CD8-positive, alpha-beta T cell (primary cell): ENCODE measurements at places on chromosomes 11 and 22.

DNA sequence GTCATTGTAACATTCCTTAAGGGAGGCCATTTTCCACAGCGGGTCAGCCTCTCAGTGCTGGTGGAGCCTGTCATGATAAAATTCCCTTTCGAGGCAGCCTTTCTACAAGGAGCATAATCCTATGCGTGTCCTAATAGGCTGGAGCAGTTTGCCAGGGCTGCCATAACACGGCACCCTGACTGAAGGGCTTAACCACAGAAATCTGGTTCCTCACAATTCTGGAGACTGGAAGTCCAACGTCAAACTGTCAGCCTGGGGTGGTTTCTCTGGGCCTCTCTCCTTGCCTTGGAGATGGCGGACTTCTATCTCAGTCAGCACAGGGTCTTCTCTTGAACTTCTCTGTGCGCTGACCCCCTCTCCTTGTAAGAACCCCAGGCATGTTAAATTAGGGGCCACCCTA lies 1.4 kb upstream of the RGL4 start:
- no peak for DNase-seq

DNA sequence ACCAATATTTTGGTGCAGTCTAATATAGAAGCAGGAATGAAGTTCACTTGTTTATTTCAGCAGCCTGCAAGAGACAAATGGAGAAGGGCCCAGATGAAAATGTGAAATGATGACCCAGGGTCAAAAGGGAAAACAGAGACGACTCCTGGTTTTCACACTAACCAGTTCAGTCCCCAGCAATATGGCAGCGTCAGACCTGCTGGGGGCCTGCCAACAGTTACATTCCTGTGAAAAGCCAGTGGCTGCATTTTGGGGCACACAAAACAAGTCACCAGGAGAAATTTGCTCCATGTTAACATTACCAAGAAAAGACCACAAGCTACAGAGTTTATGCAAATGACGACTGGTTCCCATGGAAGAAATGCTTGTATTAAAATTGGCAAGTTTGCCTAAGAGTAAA lies 80.2 kb downstream of the CCDC34 start:
- no peak for DNase-seq

GRCh38 chr11:102177974-102178631 lies 67.9 kb downstream of the YAP1 start:
- no peak for DNase-seq

- no peak for DNase-seq
Observed at GRCh38 chr11:129631201-129631600, 184.4 kb upstream of the TMEM45B start.

DNA sequence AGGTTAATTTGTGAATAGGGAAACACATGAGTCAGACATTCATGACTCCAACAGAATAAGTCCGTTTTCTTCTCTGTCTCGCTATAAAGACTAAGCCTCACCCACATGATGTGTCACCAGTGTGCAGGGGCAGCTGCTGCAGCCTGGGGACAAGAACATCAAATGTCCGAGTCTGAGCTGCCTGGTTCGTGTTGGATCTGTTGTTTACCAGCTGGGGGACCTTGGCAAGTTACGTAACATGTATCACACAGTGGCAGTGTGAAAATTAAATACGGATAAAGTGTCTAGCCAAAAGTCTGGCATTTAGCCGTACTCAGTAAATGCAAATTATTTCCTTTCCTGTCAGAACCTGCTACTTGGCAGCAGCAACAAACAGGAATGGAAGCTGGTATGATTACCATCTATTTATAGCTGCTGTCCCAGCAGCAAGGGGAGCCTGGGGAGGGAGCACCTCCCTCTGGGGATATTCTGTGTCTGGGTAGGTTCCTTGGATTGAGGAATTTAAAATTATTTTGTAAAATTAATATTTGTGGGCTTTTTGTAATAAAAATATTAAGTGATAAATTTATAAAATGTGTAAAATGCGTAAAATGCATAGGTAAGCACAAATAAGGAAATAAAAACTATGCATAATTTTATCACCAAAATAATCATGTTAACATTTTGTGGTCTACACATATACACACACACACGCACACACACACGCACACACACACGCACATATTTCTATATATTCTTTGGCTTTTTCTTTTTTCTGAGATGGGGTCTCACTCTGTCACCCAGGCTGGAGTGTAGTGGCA lies 1.3 kb upstream of the CLDN25 start:
- no peak for DNase-seq

- no peak for DNase-seq
Observed at GRCh38 chr11:61853698-61854169, 25.6 kb downstream of the FADS2 start.
